ENCODE measurements at places on chromosomes 13 and 19.

GRCh38 chr13:21826214-21827015 is 155.5 kb downstream of the FGF9 start:
- DNase-seq: no peak

DNA sequence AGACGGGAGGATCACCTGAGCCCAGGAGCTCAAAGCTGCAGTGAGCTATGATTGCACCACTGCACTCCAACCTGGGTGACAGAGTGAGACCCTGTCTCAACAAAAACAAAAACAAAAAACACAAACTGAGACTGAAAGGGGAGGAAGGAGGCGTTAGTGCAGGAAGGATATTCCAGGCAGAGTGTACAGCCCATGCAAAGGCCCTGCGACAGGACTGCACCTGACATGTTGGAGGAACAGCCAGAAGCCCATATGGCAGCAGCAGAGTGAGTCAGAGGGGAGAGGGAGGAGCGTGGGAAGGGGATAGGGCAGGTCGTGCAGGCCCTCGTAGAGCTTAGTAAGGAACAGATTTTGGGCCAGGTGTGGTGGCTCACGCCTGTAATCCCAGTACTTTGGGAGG is 3.2 kb downstream of the ZNRF4 start:
- DNase-seq: no peak

- no peak for DNase-seq
These were observed 316.6 kb downstream of the DNAJC15 start for GRCh38 chr13:43339805-43340550.

- no peak for DNase-seq
These were observed 12.2 kb downstream of the TMEM160 start for GRCh38 chr19:47036097-47036651.

- DNase-seq: no peak
These were observed 9.5 kb downstream of the RUBCNL start for GRCh38 chr13:46377554-46377953.
